ENCODE measurements at places on chromosomes 3 and 15.

- DNase-seq: no peak
Measured at GRCh38 chr3:127475975-127476705, 114.4 kb downstream of the TPRA1 start.

GRCh38 chr3:187188931-187189330 is 8.4 kb upstream of the RTP1 start:
- no peak for DNase-seq

- no peak for DNase-seq
Measured at GRCh38 chr3:13028010-13028821, 45.0 kb downstream of the IQSEC1 start.

DNA sequence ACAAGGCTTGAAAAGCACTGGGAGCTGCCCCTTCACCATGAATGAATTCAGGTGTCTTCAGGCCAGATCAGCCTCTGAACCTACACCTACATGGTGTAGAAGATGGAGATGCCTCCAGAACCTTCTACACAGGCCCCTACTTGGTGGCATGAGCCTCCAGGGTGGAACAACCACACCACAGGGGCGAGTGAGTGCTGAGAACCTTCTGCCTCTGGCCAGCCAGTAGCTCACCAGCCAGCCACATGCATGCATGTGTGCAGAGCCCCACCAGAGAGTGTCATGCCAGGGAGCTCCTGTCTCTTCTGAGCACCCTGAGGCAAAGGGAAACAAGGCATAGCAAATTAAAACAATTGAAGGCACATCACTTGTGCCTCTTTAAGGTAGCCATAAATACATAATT is 161.8 kb upstream of the TOPAZ1 start:
- DNase-seq: no peak

DNA sequence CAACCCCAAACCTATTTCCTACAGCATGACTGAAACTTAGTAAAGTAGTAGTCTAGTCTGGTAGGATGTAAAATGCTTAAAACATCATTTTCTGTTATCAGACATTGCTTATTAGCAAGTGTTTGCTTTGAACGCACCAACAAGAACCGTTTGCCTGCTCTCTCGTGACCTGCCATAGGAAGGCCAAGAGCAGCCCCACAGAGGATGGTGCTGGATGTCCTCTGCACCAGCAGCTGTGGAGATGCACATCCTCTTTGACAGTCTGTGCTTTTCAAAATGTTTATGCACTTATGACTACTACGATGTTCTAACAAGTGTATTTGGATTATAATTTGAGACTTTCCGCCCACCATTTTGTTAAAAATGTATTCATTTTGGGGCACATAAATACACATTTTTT is 59.6 kb downstream of the PDE8A start:
- no peak for DNase-seq

DNA sequence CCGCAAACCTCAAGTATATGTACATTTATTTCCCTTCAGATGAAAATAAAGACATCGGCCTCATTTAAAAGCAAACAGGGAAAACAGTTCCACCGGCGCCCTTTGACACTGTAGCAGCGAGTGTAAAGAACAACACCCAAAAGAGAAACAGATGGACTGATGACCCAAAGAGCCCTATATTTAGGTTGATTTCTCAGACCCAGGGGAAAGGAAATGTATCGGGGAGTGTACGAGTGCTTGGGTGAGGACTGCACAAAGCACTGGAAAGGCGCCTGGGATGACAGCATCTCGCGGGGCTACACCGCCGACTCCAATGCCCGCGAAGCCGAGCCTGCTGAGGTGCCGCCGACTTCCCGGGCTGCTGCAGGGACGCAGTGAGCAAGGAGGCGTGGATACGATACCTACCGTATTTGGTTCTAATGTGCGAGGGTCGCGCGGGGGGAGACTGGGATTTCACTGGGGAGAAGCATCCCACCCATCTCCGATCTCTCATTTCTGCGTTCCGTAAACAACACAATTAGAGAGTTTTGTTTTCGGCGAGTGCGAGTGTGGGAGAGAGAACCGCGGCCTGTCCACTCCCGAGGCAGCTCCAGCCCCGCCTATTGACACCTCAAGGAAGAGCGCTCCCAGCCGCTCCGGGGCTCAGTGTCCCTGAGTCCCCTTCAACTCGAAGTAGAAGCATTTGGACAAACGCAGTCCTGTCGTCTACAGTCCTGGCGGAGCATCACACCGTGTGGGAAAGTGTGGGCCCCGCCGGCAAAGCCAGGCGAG is 2.0 kb downstream of the MECOM start:
- no peak for DNase-seq

Measured in AML-193 (cell line).